ENCODE measurements at places on chromosomes 6 and 20.

DNA sequence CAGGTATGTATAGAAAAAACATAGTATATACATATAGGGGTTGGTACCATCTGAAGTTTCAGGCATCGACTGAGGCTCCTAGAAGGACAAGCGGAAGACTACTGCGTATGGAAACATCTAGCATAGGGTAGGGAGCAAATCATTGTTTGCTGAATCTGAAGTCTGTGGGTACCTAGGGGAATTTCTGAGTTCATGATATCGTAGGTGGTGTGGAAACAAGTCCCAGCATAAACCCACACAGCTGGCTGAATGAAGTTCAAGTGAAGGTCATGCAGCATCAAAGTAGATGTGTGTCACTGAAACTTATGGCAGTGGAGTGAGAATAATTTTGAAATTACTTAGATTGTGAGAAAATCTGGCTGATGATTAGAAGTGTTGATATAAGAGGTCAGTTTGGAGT, 39.4 kb downstream of the MAP7 start:
- DNase-seq = no peak

GRCh38 chr6:143176090-143177021, 115.7 kb downstream of the AIG1 start:
- DNase-seq = peak; percentile 85

DNA sequence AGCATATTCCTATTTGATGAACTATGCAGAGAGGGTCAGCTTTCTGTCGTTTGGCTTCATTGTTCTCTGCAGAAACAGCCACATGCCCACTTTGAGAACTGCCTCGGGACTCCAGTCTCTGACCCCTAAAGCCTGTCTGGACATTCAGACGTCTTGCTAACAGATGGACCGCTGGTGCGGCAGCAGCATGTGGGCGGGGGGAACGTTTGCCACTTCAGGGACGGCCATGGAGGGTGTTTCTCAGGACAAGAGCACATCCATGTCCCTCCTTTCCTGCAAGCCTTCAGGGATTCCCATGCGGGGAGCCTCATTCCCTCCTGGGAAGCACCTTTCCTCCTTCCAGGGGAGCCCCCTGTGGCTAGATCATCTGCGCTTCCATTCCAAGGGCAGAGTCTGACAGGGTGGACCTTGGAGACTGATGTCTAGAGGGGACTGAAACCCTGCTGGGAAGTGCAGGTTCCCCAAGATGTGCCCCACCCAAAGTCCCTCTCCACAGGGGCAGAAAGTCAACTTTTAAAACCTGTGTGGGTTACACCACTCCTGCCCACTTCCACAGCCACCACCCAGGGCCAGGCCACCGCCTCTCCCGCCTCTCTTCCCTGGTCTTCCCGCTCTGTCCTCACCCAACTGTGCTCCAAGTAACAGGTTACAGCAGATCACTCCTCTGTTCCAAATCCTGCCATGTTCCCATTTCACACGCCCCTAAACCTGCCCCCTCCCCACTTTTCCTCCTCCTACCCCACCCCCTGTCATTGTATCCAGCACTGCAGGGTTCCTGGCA, 94.8 kb upstream of the PMEPA1 start:
- DNase-seq = no peak

GRCh38 chr6:124561635-124562130, 400.6 kb upstream of the RNF217 start:
- no peak for DNase-seq

GRCh38 chr20:25188218-25188617, 7.3 kb upstream of the ENTPD6 start:
- no peak for DNase-seq

GRCh38 chr6:147390909-147391536, 117.5 kb upstream of the SAMD5 start:
- DNase-seq = no peak

GRCh38 chr6:42226645-42227143, 9.0 kb upstream of the MRPS10 start:
- peak; percentile 47 for DNase-seq

DNA sequence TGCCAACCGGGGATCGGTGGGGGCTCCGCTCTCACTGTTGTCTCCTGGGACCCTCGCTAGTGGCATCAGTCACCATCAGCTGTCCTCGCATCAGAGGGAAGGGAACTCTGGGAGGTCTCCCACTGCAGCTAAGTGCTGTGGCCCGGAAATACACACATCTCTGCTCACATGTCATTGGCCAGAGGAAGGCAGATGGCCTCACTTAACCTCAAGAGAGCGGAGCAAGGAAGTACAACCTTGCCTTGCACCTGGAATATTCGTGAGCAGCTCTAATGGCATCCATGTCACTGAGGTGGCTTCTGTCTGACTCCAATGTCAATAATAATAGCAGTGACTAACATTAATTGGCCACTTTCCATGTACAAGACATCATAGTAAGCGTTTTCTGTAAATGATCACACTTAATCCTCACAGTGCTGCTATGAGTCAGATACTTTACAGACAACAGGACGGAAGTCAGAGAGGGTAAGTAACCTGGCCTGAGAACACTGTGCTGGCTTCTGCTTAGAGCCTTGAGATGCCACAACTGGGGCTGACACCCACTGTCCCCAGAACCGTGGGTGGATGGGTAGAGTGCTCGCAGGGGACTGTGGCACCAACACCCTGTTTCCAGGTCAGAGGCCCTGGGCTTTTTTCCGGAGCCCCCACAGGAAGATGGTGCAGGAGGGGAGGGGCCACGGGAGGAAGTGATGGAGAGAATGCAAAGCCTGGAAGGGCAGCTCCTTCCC, 6.0 kb downstream of the LHFPL5 start:
- no peak for DNase-seq

DNA sequence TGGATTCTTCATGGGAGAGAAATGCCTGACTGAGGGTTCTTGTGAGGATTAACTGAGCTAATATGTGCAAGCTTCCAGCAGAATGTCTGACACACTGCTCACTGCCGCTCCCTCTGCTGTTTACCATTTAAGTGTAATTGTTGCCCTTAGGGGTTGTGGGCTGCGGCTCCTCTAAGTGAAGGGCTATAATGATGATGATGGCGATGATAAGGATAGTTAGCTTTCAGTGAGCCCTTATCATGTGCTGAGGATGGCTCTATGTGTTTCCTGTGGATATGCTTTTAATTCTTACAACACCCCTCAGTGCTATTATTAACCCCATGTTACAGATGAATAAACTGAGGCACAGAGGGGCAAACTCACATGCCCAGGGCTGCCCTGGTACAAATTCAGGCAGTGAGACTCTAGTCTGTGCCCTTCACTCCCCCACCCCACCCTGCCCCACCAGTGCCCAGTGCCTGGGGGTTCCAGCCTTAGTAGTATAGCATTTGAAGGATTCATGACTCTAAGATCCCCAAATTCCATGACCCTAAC, 33.4 kb downstream of the TGM2 start:
- no peak for DNase-seq

DNA sequence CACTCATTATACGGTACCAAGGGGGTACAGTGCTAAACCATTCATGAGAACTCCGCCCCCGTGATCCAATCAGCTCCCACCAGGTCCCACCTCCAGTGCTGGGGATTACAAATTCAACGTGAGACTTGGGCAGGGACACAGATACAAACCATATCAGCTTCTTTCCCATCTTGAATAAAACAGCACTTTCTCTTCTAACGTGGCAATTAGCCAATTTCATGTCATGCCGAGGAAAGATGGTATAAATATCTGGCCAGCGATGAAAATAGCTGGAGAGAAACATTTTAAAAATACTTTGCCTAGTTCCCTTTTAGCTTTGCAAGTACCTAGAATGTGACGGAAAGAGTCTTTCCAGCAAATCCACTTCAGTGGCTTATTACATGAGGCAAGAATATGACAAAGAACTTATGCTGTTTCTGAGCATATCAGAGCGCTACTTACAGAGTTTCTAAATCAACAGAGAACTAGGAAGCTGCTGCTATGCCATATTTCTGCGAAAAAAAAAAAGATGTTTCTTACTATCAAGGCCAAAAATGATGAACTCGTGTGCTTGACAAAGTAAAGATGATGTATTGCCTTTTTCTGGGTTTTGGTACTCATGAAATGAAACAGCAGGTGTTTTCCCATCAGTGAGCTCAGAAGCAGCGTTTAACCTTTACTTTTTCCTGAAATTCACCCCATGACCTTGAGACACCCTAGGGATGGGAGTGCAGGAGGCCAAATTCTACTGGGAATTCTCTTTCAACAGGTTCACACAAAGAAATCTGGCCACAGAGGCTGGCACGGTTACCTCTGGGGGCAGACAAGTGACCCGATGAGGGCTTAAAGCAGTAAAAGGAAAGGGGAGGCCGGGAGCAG, 37.9 kb downstream of the AGPAT4 start:
- no peak for DNase-seq

GRCh38 chr20:50848341-50848808, 53.5 kb downstream of the BCAS4 start:
- no peak for DNase-seq

GRCh38 chr6:3638662-3639061, 112.9 kb downstream of the PXDC1 start:
- no peak for DNase-seq

DNA sequence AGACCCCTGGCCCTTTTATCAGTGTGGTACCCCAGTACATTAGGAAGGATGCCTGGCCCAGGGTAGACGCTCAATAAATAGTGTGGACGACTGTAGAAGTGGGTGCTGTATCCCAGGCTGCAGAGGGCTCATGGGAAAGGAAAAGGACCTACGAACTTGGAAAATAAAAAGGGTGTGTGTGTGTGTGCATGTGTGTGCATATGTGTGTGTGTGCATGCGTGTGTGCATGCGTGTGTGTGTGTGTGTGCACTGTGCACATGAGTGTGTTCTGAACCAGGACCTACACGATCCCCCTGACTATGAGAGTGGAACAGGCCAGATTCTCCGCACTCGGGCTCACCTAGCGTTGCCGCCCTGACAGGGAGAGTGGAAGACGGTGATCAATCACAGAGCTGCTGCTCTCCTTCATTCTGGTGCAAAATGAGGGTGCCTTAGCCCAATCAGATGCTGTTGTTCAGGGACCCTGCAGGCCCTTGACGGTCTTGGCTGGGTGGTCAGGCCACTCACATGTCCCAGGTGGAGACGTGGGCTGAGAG, 3.5 kb upstream of the UNC93A start:
- DNase-seq = no peak

GRCh38 chr6:105424175-105424783, 21.4 kb upstream of the PREP start:
- no peak for DNase-seq

- peak; percentile 59 for DNase-seq
Observed at GRCh38 chr6:12348530-12349511, 58.7 kb downstream of the EDN1 start.

DNA sequence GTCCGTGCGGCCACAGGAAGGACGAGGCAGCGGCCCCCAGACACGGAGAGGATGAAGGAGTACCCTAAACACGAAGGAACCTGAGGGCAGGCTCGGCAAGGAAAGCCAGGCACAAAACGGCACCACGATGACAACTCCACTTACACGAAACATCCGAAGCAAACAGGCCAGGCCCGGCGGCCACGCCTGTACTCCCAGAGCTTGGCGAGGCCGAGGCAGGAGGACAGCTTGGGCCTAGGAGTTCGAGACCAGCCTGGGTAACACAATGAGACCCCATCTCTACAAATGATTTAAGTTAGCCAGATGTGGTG, 13.4 kb downstream of the KCNQ2 start:
- DNase-seq = no peak

DNA sequence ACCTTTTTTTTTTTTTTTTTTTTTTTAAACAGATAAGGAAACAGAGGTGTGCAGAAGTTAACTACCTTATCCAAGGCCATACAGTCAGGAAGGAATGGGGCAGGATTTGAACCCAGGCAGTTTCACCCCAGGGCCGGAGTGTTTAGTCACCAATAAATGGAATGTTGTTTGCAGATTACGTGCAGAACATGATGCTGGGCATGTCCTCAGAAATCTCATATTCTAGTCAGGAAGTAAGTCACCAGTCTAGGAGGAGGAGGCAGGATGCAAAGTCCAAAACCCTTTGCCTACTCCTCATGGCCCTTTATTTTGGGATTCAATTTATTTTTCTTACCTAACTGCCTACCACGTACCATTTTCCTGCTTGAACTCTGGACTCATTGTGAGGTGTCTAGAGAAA, 57.1 kb upstream of the LRRC1 start:
- DNase-seq = no peak

- no peak for DNase-seq
Observed at GRCh38 chr6:34560366-34561226, 4.5 kb upstream of the SPDEF start.

- DNase-seq = no peak
Observed at GRCh38 chr6:56916849-56917551, 37.9 kb upstream of the BEND6 start.

GRCh38 chr6:48505621-48506020, 394.6 kb upstream of the PTCHD4 start:
- DNase-seq = no peak

GRCh38 chr6:12516070-12516469, 200.5 kb upstream of the PHACTR1 start:
- no peak for DNase-seq

DNA sequence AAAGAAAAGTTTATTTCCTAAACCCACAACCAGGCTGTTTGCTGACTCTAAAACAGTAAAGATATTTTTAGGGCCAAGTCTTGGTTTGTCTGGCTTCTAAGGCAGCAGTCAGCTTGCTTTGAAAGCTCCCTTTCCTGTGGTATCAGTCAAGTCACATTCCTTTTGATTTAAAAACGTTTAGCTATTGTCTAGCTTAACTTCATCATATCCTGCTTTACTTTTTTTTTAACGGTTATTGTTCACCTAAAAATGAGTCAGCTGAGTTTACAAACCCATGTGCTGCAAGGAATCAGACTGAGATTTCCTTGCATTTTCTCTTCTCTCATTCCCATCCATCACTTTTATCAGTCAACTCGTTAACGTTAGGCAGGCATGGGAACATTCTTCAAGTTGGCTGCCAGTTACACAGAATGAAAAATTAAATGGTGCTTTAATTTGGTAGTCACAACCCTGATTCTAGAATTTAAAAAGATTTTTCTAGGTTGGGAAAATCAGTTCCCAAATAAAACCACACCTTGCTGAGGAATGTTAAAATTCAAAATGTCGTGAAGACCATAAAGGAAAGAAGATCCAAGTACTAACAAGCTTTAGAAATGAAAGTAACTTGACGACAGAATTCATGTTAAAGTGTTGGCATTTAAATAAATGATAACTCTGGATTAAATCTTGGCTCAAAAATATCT, 45.9 kb downstream of the ELOVL5 start:
- DNase-seq = no peak

DNA sequence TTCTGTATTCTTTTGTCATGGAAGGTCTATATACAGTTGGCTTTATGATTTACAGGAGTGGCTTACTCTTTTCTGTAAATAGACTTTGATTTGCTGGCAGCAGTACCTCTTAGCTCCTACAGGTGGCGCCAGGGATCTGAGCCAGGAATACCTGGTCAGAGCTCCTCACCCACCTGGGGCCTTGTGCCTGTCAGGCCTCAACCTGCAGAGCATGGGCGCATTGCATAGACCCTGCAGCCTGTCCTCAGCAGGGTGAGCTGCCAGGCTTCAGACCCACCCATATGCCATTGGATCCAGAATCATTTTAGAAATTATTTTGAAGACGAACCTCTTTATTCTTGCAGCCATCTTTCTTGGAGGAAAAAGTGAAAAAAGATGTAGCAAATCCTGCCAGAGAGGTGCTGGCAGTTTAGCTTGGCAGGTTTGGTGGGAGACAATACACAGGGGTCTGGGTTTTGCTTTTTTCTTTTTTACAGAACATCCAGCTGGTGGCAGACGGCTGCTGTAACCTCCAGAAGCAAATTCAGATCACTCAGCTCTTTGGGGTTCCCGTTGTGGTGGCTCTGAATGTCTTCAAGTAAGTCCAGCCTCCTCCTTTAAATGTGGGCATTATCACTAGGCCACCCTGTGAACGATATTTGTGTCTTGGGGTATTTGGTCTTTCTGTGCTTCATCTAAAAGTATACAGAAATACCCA, 149.1 kb downstream of the MTHFD1L start:
- DNase-seq = no peak

- DNase-seq = no peak
Observed at GRCh38 chr6:146498309-146498708, 45.3 kb upstream of the RAB32 start.
